ENCODE measurements at places on chromosomes 16 and 17. TPM values are rescaled to one million over a fixed set of nuclear protein-coding genes. Genes with fewer than 3 reads are reported as not detected.

The ZMYND15 gene
- total RNA-seq, result 2.5 TPM

The KRT17 gene
- total RNA-seq, result 593 TPM

The GCGR gene
- total RNA-seq, result not detected

The CCDC200 gene
- not detected for total RNA-seq

The ZNF287 gene
- not detected for total RNA-seq

GRCh38 chr16:87375426-87376135 is 8.0 kb downstream of the FBXO31 start:
- H3K4me1 ChIP-seq, result peaks cover 19% of the 10 kb centered on the region
- H3K27me3 ChIP-seq, result no peaks in the 10 kb centered on the region
- H3K27ac ChIP-seq, result no peak overlapping the region
- no peak for DNase-seq
- no peak overlapping the region for H3K4me3 ChIP-seq
